ENCODE measurements at places on chromosomes 6 and 20.

DNA sequence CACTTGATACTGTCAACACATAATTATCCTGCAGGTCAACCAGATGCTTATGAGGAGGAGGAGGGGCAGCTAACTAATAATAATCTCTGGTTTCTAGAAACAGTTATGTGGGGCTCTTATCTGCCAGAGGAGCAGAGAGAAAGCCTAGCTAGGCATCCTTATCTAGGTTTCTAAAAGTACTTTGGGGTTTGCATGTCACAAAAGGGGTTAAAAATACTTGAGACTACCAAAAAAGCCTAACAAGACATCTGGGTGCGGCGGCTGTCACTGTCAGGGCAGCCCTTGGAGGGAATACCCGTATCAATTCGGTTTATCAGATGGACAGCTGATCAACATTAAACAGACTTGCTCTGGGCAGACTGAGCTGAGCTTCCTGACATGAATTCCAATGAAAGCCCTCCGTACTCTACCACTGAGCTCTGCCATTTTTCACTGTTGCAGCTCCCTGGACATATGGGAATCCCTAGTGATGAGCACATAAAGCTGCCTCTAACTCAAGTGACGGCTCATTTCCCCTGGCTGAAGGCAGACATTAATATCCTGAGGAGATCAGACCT is 166.6 kb downstream of the PDSS2 start:
- DNase-seq: no peak

DNA sequence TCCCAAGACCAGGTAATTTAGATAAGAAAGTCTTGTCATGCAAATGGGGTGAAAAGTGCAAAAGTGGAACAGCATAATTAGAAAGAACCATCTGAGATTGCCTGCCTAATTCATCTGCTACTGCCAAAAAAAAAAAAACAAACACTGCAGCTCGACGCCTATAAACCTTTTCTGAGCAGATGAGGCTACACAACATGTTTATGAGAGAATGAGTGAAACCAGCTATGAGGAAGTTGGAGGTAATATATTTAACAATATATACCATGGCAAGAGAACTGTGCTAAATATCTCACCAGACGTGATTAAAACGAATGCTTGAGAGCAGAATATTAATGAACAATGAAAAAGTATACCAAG is 50.0 kb downstream of the LAMA4 start:
- no peak for DNase-seq

DNA sequence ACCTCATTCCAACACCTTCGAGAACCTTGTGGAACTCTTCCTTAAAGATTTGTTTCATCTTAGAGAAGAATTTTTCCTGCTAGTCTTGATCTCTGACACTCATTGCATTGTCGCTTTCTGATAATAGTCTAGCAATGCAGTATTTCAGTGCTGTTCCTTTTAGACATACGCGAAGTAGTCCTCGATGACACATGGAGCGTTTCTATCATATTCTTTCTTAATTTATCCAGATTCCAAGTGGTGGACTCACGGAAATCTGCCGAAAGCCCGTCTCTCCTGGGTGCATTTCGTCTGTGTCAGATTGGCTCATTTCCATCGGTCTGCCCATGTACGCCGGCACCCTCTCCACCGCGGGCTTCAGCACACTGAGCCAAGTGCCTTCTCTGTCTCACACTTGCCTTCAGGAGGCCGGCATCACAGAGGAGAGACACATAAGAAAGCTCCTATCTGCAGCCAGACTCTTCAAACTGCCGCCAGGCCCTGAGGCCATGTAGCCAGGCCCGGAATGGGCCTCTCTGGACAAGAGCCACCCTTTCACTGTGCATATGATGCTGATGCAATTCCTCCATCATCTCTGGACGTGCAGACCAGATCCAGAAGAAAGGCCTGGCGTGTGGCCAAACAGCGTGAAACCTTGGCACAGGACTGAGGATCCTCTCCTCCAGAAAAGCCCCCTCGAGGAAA is 198.6 kb upstream of the UST start:
- DNase-seq: no peak

GRCh38 chr20:44495257-44495656 is 19.6 kb downstream of the TTPAL start:
- no peak for DNase-seq

DNA sequence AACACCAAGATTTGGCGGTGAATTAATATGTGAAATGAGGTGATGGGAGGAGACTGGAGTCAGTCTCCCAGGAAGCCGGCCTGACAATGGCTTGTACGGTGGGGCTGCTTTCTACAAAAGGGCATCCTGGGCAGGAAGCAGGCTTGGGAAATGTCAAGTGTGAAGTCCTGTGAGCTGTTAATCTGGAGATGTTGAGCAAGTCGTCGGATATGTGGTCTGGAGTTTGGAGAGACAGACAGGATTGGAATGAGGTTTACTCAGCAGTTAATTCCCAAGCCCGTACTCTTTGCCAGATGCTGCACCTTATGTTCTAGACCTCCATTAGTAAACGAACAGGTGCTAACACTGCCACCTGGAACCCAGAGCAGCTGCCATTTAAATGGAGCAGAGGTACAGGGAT is 107.7 kb upstream of the FOXC1 start:
- DNase-seq: no peak

- DNase-seq: no peak
Observed at GRCh38 chr6:137827977-137828810, 38.9 kb upstream of the TNFAIP3 start.

DNA sequence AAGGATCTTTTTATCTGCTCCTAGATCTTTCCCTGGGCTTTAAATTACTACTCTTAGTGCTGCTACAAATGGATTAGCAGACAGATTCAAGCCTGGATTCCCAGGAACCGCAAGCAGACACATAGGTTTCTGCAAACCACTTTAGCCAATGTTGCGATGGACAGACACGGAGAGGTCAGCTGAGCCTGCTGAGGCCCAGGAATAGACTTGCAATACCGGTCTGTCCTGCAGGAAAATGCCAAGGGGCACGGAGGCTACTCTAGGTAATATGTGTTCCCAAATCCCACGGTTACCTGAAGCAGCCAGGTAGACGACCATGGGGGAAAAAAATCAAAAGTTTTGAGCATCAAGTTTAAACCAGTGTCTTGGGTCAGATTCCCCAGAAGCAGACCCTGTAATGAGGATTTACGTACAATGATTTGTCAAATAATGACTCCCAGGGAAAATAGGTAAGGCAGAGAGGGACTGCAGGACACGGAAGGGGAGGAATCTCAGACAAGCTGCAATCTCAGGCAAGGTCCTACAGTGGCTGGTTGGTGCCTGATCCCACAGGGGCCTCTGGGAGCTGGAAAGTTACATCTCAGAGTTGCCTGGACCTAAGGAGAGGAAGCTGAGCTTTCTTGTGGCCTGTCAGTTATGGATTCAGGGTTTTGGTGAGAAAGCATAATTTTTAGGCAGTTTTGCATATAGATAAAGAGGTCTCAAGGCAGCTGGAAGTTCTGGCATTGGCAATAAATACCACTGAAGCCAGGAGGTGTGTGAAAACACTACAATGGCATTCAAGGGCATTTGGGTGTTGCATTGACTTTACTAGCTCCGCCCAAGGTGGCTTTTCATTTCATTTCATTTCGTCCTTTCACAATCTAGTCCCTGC is 12.5 kb downstream of the OTOR start:
- no peak for DNase-seq

DNA sequence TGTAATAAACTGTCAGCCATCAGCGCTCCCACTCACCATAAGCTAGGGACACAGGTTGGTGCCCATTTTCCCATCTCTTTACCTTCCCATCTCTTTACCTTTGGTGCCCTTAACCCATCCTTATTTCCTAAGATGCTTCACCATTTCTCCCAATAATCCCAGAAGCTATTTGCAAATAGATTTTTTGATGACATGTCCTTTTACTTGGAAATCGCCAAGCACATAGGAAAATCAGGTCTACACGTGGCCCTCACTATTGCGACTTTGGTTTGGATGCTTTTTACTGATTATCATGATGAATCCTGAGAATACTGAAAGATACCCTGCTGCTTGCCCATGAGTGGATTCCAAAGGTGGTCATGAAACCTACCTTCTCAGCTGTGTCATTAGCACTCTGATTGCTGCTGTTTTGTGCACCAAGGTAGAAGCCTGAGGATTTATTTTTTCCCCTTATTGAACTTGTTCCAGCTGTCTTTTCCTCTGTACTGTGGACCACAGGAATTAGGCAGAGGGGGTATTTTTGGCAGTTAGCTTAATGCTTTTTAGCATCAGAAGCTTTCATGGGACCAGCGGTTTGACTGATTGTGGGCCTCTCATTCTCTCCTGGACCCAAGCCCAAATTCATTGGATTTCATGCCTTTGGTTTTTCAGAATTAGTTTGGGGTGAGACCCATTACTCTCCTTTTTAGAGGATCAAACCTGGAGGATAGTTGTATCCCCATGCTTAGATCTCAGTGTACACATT is 229.6 kb upstream of the RIN2 start:
- DNase-seq: no peak

GRCh38 chr6:114288701-114289495 is 53.9 kb downstream of the HS3ST5 start:
- no peak for DNase-seq

DNA sequence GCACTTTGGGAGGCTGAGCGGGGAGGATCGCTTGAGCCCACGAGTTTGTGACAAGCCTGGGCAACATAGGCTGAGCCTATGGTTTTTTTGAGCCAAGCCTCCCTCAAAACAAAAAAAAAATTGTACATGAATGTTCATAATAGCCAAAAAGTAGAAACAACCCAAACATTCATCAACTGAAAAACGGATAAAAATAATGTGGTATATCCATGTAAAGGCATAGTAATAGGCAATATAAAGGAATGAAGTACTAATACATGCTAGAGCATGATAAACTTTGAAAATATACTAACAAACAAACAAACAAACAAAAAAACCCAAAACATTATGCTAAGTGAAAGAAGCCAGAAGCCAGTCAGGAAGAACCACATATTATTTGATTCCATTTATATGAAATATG is 35.3 kb downstream of the KIAA0319 start:
- no peak for DNase-seq

DNA sequence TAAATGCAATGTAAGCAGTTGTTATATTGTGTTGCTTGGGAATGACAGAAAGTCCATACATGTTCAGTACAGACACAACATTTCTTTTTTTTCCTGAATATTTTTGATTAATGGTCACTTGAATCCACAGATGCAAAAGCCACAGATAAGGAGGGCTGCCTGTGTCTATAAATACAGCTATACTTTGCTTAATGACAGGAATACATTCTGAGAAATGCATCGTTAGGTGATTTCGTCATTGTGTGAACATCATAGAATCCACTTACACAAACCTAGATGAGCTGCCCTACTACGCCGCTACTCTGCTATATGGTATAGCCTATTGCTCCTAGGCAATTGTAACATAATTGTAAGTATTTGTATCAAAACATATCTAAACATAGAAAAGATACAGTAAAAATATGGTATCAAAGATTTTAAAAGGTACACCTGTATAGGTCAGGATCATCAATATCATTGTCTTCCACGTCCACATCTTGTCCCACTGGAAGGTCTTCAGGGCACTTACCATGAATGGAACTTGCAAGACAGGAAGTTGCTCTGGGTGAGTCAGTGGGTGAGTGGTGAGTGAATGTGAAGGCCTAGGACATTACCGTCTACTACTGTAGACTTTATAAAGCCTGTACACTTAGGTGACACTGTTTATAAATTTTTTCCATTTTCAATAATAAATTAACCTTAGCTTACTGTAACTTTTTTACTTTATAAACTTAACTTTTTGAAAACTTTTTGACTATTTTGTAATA is 27.9 kb upstream of the POPDC3 start:
- no peak for DNase-seq

DNA sequence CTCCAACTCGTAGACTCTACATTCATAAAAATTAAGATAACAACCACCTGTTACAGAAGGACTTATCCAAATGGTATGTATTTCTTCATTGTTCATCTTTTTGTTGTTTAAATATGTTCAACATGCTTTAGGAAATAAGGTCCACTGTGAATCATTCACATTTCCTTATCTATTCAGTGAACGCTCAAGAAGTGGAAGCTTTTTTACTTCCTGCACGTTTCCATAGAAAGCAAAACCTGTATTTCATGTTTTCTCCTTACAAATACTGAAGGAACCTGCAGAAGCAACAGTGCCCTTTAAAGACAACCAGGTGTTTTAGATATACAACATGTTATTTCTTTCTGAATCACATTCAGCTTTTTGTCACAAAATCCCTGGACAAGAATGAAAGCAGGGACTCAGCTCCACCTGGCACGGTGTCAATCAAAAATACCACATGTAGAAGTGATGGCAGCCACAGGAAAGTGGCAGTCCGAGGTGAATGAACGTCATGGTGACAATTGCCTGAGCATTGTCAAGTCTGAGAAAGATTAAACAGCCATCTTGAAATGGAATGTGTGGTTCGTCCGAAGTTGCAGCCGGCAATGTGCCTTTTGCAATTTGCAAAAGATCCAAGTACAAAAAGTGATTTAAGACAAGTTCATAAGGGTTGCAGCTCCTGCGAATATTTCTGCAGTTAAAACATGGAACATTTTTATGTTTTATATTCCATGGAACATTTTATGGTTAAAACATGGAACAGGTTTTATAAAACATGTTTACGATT is 66.7 kb upstream of the RIPOR2 start:
- DNase-seq: no peak

DNA sequence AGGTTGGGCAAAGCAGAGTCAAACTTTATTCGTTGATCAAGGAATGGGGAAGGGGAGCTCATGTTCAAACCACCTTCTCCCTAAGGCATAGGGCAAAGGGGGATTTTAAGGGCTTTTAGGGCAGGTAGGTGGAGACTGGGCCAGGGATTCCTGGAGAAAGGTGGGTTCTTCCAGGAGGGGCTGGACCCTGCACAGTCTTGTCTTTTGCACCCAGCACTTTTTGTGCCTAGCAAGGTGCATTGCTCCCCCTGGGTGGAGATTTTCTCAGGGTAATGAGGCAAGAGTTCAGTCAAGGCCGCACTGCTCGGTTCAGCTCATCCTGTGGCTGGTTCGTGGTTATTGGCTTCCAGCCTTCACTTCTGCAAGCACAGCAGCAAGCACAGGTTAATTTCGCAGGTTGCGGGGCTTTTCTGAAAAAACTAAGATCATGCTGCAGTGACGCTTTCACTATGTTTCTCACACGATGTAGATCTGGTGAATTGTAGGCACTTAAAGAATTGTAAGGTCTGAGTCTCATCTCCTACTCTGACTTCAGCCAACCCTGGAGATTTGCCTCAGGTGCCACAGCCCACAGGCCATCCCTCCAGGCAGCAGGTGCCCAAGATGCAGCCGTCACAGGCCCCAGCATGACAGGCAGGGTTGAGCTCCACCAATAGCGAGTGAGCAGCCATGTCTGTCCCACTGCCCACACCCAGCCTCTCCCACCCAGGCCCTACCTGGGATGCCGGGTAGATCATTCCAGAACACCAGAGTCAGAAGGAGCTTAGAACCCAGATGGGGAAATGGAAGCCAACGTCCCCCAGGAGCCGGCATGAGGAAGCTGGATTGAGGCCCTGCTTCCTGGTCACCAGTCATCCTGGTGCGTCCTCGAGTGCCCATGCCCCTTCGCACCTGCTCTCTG is 37.1 kb downstream of the SUN5 start:
- DNase-seq: no peak

- DNase-seq: no peak
Observed at GRCh38 chr20:50819349-50819748, 24.5 kb downstream of the BCAS4 start.

GRCh38 chr6:41780551-41781365 is at the start of gene PRICKLE4:
TSS of gene PRICKLE4 (plus strand) at chr6:41780782. CDS start at chr6:41783474, 2,692 bp downstream.
- DNase-seq: no peak

Measured in stimulated activated CD8-positive, alpha-beta memory T cell treated with anti-CD3 and anti-CD28 coated beads, Interleukin-7, amount 100 ng/mL, for 48 hours (primary cell).